ENCODE measurements at places on chromosomes 7 and 10. TPM values are rescaled to one million over a fixed set of nuclear protein-coding genes. Genes with fewer than 3 reads are reported as not detected.

NANOS1 gene
- 54.2 TPM for total RNA-seq

ANKRD1 gene
- 2.6 TPM for total RNA-seq

ADCYAP1R1 gene
- total RNA-seq, result not detected

AZGP1 gene
- total RNA-seq, result not detected

TRA2A gene
- 51.2 TPM for total RNA-seq

TNS3 gene
- 65.1 TPM for total RNA-seq

SPDYE2B gene
- total RNA-seq, result not detected

Data from SJCRH30 (cell line).